ENCODE measurements at places on chromosomes 5 and 9.

- no peak for DNase-seq
These were observed 182.2 kb downstream of the MAPKAP1 start for GRCh38 chr9:125524583-125525355.

DNA sequence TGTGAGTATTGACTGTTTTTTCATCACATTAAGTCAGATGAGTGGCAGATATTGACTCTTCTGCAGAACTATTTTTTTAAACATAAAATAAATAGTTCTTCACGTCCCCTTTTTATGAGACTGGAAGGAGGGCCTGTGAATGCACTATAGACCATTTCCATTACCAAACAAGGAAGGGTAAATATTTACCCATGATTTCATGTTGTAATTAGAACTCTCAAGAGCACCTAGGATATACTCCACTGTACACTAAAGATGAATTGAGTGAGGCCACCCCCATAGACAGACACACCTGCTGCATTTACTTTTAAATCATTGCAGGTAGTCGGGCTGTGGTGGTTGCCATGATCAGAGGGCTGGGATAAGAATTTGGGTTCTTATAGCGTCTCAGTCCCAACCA is 22.6 kb downstream of the SLC36A1 start:
- no peak for DNase-seq

DNA sequence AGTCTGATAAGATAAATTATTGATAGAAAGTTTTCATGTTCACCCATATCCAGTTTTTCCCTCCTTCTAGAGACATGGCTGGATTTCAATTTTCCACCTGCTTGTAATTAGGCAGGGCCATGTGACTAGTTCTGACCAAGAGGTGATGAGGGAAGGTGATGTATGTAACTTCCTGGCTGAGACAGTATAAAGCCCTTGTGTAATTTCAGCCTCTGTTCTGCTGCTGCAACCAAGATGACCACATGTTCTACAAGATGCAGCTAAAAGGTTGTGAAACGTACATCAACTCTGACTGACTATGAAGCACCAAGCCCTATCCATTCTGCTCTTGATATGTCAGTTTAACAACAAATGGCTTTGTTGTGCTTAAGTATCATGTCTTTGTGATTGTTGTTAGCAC is 376.5 kb upstream of the DAB2 start:
- DNase-seq = no peak

- DNase-seq = no peak
These were observed 84.7 kb downstream of the EDIL3 start for GRCh38 chr5:84299959-84300358.

DNA sequence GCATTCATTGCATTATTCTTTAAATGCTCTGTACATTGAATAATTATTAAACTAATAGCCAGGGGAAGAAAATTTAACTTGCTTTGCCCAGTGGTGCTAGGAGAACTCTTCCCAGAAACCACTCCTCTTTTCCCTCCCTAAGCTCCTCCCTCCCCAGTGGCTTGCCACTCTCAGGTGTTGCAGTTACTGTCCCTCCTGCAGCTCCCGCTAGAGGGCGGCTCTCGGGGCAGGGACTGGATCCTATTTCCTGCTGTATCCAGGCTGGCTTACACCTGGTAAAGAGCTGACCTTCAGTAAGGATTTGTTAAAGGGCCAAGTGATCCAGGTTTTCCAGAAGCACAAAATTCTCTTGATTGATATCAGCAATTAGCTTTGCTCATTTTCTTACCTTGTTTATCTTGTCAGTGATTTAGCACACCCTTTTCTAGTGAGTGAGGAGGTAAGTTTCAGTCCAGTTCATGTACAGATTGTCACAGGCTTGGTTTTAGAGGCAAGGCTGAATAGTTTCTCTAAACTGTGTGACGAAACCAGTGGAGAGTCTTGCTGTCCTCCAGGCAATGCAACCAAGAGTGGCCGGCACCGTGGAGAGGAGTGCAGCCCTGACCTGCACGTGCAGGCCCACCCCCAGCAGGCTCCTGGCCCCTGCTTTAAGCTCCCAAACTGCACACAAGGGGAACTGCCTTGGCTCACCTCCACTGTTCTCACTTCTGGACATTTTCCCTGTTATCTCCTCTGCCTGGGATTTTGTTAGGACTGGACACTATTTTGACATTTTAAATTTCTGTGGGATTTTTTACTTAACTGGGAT is 423.8 kb downstream of the SPOCK1 start:
- no peak for DNase-seq

- no peak for DNase-seq
These were observed 4.4 kb upstream of the GTF3C5 start for GRCh38 chr9:133026426-133026825.

- no peak for DNase-seq
These were observed 23.8 kb downstream of the SVEP1 start for GRCh38 chr9:110555551-110556331.

DNA sequence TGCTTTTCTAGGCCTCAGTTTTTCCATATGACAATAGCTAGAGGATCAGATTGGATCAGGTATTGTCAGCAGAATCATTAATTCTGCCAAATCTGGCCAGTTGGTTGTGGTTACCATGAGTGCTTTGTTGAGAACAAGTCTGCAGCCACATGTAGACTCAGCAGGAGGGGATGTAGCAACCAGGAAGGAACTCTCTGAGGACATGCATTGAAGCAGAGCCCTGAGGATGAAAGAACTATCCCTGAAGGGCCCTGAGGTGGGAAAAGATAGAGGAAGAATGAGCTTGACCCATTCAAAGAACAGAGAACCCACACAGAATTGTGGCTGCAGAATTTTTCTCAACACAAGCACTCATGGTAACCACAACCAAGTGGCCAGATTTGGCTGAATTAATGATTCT is 60.1 kb upstream of the AFAP1L1 start:
- DNase-seq = no peak

DNA sequence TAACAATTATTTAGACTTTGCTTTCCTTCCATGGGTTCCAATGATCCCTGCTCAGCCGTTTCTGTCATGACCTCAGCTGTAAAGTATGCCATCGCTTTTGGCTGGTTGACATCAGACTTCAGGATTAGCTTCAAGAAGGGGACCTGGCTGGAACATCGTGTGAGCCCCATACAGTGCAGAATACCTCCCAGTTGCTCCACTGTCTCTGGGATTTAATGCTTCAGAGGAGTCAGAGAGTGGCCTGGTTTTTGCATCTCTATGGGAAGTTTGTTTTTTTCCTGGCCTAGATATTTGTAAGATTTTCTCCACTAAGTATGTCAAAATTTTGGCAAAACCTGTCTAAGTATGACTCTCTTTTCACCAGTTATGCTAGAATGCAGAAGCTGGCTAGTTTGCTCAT is 216.9 kb downstream of the GABBR2 start:
- DNase-seq = peak; percentile 5

GRCh38 chr5:14783691-14784090 is 87.9 kb downstream of the ANKH start:
- no peak for DNase-seq

DNA sequence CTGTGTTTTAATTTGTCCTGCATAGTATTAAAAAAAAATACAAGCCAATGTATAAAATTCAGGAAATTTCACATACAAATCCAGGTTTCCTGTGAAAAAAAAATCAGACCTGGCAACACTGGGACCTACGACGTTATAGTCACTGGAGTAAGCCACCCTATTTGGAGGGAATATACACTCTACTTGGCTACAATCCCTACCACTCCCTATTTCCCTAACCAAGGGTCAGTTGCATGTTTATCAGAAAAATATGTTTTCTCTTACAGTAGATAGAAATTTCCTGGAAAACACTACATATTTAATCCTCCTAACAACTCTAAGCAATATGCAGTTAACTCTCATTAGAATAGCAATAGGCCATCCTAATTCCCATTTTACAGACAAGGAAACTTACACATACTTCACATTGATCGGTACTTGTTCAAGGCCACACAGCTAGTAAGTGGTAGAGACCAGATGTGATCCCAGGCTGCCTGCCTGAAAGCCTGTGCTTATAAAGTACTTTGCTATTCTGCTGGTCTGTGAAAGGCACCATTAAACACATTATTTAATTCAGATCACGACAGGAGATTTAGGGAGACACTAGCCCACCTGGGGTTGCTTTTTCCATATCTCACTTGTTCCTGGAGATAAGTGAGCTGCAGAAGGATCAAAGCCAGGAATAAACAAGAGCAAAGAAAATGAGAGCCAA is 70.8 kb downstream of the MFAP3 start:
- DNase-seq = no peak

DNA sequence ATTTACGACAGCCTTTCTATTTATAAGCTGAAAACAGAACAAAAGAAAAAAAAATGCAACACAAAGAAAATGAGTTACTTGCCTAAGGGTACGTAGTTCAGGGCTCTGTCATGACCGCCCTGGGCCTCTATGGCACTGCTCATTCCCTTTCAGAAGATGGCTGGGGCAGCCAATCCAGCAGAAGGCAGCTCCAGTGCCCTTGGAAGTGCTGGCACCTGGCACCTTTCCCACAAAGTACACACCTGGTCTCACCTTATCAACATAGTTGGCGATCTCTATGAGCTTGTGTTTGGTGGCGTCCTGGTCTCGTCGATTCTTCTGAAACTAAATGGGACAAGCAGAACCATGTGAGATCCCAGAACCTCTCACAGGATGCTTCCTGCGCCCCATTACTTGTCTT is 53.2 kb downstream of the NIPAL4 start:
- no peak for DNase-seq

All from kidney epithelial cell (primary cell).